ENCODE measurements at places on chromosomes 4 and X.
A peak's percentile ranks its signal among the peaks of the same experiment; 100 is the strongest.

DNA sequence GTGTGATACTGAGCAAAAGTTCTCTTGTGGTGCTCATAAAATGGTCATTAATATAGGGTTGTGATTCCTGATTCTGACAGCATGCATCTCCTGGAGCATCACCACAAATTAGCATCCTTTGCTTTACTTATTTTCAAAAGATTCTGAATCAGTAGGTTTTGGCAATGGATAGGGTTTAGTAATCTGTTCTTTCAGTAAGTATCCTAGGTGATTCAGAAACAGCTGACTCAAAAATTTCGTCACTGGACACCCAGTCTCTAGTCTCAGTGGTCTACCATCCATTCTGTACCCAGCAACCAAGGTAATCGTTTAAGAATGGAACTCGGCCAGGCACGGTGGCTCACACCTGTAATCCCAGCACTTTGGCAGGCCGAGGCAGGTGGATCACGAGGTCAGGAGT is 4.1 kb downstream of the CBLL2 start:
- DNase-seq: no peak

DNA sequence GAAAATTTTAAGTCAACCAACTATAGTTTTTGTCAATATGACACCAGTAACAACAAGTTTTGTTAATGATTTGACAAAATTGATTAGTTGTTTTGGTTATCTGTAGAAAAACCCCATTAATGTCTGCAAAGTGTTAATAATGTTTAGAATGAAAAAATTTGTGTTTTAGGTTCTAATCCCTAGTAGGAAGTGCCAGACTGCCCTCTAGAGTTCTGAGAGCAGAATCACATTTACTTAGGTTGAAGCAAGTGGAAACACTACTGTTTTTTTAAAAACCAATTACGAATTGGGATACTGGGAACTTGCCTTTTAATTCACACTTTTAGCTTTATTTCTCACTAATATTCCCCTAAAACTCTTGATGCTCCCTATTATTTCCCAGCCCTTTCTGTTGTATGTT is 101.1 kb upstream of the CYLC1 start:
- DNase-seq: no peak

DNA sequence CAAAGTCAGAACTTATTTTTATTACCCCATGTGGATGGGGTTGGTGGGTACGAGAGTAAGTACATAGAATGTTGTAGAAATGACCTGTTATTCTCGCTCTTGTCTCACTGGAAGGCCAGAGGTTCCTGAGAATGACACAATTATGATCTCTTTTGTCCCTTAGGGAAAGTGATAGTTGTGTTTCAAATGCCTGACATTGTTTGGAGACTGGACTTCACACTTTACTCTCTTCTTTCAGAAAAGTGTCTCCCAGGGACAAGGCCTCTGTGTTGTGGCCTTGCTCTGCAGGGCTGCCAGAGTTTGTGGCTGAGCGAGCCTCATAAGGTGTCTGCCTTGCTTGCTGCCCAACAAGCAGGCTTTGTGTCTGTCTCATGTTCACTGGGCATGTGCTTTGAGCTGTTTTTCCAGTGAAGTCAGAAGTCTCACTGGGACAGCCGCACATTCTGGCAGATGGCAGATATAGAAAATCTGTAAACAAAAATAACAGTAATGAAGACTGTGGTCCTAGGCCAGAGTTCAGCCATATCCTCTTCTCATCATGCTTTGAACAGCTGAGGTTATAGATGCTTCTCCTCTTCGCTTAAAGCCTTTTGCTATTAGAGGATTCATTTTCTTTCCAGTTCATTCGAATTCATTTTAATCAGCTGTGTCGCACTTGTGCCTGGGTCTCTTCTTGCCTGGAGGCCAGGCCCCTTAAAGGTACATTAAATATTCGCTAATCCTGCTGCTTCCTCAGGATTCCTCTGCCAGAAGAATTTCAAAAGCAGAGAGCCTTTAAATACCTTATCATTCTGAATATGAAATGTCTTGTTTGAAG is 14.4 kb downstream of the PPEF1 start:
- DNase-seq: no peak

GRCh38 chrX:23908219-23909004 is 606 bp downstream of the CXorf58 start:
- no peak for DNase-seq

- DNase-seq: no peak
These were observed 138.4 kb downstream of the PARM1 start for GRCh38 chr4:75071317-75071716.

DNA sequence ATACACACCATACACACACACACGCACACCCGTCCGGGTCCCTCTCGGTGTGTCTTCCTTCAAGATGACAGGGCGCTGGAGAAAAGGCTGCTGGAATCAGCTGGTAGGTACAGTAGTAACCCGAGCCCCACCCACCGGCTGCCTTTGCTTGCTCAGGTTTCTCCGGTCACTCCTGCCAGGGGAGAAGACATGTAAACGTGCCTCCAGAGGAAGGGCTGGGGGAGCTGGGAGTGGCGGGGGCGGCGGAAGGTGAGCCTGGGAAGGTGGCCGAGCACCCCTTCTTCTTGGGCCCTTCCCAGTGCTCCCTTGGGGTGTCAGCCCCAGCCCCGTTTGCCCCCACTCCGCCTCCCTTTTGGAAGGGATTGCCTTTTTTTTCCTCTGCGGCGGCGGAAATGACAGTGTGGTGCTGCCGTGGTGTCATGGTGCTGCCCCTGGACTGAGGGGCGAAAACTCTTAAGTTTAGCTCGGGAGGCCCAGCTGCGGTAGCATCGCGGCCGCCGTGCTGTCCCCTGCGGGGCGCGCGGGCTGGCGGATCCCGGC is at the start of gene MID2:
TSS of gene MID2 (plus strand) at position 169 of the 540 bp plus-strand sequence. CDS start 561 bp downstream, outside the sequence.
- DNase-seq: peak; percentile 16

GRCh38 chrX:129522184-129523078 is 859 bp downstream of the SMARCA1 start:
- DNase-seq: no peak

DNA sequence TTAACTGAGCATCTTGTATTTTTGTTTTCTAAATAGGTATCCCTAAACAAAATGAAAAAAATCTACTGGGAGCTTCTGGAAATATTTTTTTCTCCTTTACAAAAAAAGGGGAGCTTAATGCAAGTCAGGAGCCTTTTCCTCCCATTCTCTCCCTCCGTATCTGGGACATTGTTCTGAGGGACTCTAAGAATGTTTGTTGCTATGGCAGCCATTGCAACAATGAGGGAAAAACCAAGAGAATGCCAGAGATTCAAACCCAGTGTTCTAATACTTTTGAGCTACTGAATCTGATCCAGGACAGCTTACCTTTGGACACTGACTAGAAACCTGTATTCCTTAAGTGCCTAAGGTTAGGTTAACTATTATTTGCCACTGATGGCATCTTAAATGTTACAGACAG is 485.7 kb upstream of the HS3ST1 start:
- DNase-seq: no peak

DNA sequence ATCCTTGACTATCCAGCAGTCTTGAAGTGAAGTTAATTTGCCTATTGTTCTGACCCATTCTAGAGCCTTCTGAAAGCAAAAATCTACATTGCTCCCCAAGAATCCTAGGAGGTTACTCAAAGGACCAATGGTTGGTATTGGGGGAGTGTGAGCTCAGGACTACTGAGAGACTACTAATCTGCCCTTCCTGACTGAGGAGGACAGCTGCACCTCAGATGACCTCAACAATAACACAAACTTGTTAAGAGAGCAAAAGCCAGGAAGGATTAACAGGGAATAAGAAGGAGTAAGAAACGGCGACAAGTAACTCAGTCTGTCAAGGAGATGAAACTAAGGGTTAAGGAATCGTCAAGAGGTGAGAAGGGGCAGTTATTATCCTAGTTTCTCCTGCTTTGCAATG is 43.4 kb downstream of the IDS start:
- DNase-seq: no peak

DNA sequence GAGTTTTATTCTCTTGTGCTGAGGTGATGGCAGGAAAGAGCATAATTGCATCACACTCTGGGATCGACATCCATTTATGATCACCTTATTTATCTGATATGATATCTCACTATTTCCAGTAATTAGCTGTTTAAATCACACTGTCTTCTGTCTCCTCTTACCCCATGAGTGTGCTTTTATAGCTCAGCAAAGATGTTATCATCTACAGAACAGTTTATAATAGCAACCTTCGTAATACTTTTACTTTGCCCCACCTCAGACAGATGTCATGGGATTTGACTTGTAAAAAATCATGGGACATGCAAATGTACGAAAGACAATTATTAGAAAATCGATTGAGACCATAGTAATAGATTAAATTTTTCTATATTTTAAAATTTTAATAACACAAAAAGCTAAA is 1122.3 kb upstream of the PCDH10 start:
- no peak for DNase-seq

GRCh38 chrX:128309311-128309710 is 257.1 kb upstream of the ACTRT1 start:
- no peak for DNase-seq

GRCh38 chr4:127505203-127505602 is 127.6 kb upstream of the INTU start:
- DNase-seq: no peak

GRCh38 chrX:57573754-57574153 is 18.1 kb upstream of the ZXDB start:
- no peak for DNase-seq

DNA sequence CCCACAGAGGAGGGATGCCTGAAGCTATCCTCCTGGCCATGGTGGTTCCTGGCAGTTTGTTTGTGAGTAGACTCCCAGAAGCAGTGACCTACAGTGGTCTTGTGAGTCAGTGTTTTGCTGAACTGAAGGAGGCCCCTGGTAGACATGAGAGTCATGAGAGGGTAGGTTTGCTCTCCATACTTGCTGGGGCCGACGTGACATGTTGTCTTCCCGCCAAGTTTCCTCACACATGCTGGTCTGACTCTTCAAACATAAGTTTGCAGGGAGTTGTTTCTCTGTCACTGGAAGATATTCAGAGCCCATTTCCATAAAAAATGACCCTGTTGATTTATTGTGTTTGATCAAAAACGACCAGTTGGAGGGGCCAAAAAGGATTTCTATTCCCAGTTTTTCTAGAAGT is 131.1 kb upstream of the SCML1 start:
- DNase-seq: no peak

DNA sequence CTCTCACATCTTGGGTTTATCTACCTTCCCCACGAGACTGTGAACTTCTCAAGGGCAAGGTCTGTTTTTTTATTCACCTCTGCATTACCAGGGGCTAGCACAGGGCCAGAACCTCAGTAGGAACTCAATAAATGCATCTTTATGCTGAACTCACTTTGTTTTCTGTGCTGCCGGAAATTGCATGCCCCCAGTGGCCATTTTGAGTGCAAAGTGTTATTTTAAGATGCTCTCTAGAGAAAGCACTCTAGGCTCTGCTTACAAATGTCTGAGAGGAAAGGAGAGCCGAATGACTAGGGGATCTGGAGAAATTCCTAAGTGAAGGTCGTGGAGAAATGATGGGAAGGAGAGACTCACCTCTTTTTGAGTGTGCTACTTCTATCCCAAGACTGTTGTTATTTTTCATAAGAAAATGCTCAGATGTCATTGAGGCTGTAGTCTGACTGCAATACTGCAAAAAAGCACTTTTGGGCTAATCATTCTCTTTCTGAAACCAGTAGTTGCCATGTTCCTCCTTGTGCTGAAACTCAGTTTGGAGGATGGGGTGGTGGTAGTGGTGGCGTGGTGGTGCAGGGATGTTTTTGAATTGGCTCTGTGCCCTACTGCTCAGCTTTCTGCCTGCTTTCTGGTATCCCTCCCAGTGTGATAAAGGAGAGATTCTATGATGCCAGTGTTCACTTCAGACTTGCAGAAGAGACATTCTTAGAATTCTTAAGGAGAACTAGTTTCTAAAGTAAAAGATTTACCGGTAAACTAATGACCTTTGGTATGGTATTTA is 41.3 kb downstream of the DOCK11 start:
- peak; percentile 17 for DNase-seq

- no peak for DNase-seq
These were observed 583.9 kb downstream of the NLGN4X start for GRCh38 chrX:5644776-5645175.

GRCh38 chrX:71669492-71669891 is 2.1 kb downstream of the LOC101059915 start:
- DNase-seq: no peak

DNA sequence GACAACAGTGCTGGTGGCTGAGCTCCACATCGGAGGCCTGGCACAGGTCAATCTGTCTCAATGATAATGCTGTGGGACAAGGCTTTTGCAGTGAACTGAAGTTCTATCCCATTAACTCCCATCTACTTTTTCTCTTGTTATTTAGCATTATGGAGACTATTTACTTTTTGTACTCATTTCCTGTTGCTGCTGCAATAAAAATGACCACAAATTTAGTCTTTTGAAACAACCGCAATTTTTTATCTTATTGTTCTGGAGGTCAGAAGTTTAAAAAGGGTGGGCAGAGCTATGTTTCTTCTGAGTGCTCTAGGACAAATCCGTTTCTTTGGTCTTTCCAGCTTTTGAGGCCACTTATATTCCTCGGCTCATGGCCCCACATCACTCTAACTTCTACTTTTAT is 111.0 kb upstream of the PITX2 start:
- no peak for DNase-seq
